ENCODE measurements at places on chromosomes 12 and 14. TPM values are rescaled to one million over a fixed set of nuclear protein-coding genes. Genes with fewer than 3 reads are reported as not detected.

The APOF gene
- not detected for total RNA-seq

The ANO2 gene
- 58.5 TPM for total RNA-seq

The DDHD1 gene
- total RNA-seq = 8.2 TPM

The RAD51AP1 gene
- total RNA-seq = 17.6 TPM

The TSPAN19 gene
- not detected for total RNA-seq

The TAS2R30 gene
- total RNA-seq = 5.6 TPM

The ALDH2 gene
- 65.9 TPM for total RNA-seq
